ENCODE measurements at places on chromosomes 7 and 10.

DNA sequence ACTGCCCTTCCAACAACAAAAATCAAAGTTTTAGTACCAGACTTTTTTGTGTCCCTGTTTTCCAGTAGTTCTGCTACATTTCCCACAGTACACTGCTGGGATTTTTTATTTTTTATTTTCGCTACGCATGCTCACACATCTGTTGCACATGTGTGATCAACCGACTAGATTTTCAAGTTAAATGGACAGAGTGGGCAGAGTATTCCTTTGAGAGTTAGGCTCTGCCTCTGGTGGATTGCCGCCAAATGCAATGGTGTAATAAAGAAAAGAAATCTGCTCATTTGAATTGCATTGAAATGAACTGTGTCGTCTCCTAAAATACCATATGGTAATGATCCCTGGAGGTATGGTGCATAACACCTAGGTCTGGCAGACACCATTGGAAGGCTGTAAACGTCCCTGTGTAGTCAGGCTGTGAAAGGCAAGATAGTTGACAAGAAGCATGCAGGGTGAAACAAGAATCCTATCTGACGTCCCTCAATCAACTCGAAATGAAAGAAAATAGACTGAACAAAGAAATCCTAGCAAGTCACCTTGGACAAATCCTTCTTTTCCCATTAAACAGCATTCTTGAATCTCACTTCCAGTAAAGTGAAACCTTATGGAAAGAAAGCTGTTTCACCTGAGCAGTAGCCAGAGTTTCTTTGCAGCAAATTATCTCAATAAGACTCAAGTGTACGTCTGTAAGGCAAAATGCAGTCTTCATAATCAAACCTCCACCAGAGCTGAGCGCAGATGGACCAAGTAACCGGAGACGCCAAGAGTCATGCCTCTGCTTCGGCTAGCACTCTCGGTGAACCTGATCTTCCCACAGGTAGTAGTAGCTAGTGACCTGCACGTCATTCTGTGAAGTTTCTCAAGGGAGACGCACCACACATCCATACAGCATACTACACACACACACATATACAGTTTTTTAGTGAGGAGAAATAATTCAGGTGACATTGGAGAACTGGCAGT lies 357.3 kb downstream of the CRPPA start:
- no peaks in the 10 kb centered on the region for H3K36me3 ChIP-seq
- peaks cover 3% of the 10 kb centered on the region for H3K4me1 ChIP-seq
- H3K27ac ChIP-seq: no peak overlapping the region

DNA sequence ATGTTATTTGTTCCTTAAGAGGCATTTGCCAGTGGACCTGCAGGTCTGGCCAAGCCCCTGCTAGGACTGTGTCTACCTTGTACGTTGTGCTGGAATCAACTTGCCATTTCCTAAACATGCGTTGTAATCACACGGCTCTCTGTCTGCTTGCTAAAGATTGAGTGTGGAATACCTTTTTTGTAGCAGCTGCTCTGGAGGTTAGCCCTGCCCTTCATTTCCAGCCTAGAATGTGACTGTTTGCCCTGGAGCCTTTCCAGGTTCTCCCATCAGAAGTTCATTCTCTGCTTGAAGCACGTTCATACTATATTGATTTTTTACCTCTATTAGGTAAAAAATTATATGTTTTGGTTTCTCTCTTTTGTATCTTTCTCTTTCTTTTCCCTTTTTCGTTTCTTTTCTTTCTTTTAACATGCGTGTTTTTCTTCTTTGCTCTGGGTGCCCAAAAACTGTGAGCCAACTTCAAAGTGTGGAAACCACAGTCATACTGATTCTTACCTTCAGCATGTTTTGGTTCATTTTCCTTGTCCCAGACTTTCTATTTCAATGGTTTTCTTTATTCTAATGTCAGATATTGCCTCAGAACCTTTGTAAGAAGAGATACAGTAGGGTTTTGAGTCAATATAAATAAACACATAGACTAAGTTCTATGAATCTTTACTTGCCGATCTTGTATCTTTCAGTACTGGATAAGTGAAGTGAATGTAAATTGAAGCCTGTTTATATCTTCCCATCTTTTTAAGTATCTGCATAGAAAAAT lies 111.9 kb upstream of the RPA3 start:
- no peaks in the 10 kb centered on the region for H3K4me1 ChIP-seq
- H3K4me3 ChIP-seq: no peak overlapping the region
- H3K27me3 ChIP-seq: no peaks in the 10 kb centered on the region

DNA sequence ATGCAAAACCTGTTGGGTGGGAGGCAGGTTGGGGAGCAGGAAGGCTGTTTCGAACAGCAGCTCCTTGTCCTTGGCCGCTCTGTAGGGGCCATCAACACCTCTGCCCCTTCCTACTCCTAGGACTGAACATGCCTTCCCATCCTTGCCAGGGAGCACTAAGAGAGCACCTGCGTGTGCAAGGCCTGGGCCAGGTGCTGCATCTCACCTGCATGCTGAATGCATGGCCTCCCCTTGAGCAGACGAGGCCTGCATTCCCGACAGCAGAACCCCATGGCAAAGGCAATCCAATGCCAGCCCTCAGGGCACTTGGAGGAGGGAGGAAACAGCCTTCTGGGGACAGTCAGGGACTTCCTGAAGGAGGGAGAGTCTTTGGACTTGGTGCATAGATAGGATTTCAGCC lies 11.0 kb downstream of the VSIR start:
- H3K4me1 ChIP-seq: peaks cover 46% of the 10 kb centered on the region
- H3K4me3 ChIP-seq: no peak overlapping the region
- no peak overlapping the region for H3K27ac ChIP-seq
- DNase-seq: no peak

GRCh38 chr7:104328296-104328969 lies at the start of gene LHFPL3:
Gene LHFPL3 (plus strand): TSS chr7:104328603.
- H3K27me3 ChIP-seq: peaks cover 15% of the 10 kb centered on the region
- H3K36me3 ChIP-seq: no peaks in the 10 kb centered on the region
- no peak within 1 kb of the TSS for H3K4me3 ChIP-seq
- H3K4me1 ChIP-seq: peaks cover 12% of the 10 kb centered on the region

DNA sequence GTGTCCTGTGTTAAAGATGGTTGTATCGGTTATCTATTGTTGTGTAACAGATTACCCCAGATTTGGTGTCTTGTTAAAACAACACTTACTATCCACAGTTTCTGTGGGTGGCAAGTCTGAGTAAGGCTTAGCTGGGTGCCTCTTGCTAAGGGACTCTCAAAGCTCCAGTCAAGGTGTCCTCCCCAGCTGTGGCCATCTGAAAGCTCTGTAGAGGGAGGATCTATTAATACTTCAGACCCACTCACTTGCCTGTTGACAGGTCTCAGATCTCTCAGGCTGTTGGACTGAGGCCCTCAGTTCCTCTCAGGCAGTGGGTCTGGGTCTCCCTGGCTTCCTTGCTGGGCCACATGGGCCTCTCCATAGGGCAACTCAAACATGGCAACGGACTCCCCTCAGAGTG lies 19.6 kb downstream of the ARID5B start:
- H3K4me1 ChIP-seq: no peaks in the 10 kb centered on the region
- no peak for DNase-seq
- H3K4me3 ChIP-seq: no peak overlapping the region
- no peaks in the 10 kb centered on the region for H3K27me3 ChIP-seq
- no peak overlapping the region for H3K27ac ChIP-seq

- no peaks in the 10 kb centered on the region for H3K36me3 ChIP-seq
- H3K27ac ChIP-seq: no peak overlapping the region
- no peaks in the 10 kb centered on the region for H3K4me1 ChIP-seq
- H3K27me3 ChIP-seq: no peaks in the 10 kb centered on the region
- no peak overlapping the region for H3K4me3 ChIP-seq
Observed at GRCh38 chr10:99849536-99849935, 67.1 kb downstream of the ABCC2 start.

DNA sequence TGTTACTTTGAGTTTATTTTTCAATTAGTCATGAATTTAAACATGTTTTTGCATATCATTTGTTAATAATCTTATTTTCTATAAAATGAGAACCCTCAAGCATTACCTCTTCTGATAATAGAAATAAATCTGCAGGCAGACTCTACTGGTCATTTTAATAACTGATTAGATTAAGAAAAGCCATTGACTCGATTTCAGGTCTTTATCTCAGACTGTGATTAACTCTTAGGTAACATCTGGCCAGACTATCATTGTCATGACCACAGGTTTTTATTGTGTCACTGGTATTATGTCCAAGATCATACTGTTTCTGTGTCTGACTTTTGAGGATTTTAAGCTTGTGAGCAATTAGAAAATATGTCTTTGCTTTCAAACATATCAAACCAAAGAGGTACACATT lies 83.6 kb upstream of the SLC13A1 start:
- H3K27ac ChIP-seq: no peak overlapping the region
- no peaks in the 10 kb centered on the region for H3K4me1 ChIP-seq
- DNase-seq: no peak
- no peak overlapping the region for H3K4me3 ChIP-seq
- H3K36me3 ChIP-seq: no peaks in the 10 kb centered on the region

DNA sequence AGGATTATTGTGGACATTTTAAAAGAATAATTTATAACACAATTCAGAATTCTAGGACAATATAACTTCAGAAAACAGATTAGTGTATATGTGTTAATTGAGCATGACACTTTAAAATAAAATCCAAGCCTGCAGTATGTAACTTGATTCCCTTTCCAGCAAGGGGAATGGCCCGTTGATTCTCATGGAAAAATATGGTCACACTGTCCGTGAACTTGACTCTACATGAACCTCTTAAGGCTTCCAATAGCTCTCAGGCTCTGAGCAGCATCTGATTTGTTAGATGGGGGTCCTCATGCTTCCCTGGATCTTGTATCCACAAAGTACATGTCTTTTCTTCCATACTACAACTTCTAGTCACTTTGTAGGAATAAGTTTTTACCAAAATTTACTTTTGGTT lies 85.5 kb upstream of the AKR1E2 start:
- H3K27ac ChIP-seq: no peak overlapping the region
- H3K36me3 ChIP-seq: no peaks in the 10 kb centered on the region
- H3K4me1 ChIP-seq: no peaks in the 10 kb centered on the region
- no peaks in the 10 kb centered on the region for H3K27me3 ChIP-seq
- DNase-seq: no peak

DNA sequence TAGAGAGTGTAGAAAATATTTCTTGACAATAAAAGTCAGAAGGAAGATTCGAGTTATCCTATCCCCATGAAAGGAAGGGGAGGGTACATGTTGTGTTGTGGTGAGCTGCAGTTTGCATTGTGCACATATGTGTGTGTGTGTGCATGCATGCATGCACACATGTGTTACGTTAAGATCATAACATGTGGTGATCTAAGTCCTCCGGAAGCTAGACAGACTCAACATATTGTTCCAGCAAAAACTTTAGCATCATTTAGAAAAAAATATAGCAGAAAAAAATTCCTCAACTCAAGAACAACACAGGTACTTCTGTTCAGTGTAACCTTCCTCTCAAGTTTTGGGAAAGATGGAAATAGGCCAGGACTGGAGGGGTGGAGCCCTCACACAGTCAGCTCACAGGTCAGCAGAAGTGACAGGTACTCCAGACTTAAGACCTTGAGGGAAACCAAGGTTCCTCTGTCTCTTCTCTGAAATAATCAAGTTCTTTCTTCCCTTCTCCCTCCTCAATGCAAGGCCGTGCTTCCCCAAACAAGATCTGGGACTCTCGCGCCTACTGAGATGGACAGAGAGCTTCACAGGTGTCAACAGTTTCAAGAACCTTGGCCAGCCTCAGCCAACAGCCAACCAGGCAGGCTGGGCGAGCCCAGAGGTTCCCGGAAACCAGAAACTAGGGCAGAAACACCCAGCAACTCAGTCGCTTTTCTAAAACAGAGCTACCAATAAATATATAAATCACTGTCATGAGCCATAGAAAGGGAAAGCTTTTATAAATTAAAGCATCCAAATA lies 205.2 kb downstream of the FAM107B start:
- peaks cover 4% of the 10 kb centered on the region for H3K4me1 ChIP-seq
- H3K27me3 ChIP-seq: no peaks in the 10 kb centered on the region
- H3K27ac ChIP-seq: no peak overlapping the region

DNA sequence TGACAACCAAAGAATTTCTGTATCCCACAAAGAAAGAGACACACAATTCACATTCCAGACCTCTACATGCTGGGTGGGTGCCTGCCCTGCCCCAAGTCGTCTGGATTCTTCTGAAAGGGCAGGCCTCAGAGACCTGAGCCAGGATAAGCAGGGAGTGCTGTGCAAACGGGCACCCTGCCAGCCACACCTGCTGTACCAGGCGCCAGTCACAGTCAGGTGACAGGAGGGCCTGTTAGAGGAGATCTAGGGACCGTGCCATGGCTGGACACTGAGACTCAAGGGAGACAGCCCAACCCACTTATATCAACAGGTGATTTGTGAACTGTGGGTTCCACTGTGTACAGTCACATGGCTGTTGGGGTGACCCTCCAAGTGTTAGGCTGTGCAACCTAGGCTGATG lies 103.1 kb upstream of the AFAP1L2 start:
- H3K27me3 ChIP-seq: no peaks in the 10 kb centered on the region
- H3K4me3 ChIP-seq: no peak overlapping the region
- peak overlapping the region; percentile 99 for H3K27ac ChIP-seq
- no peaks in the 10 kb centered on the region for H3K36me3 ChIP-seq

- no peaks in the 10 kb centered on the region for H3K27me3 ChIP-seq
- H3K36me3 ChIP-seq: peaks cover 4% of the 10 kb centered on the region
- H3K4me3 ChIP-seq: no peak overlapping the region
- H3K27ac ChIP-seq: no peak overlapping the region
- H3K4me1 ChIP-seq: no peaks in the 10 kb centered on the region
- DNase-seq: no peak
Observed at GRCh38 chr10:30036341-30036740, 23.0 kb downstream of the JCAD start.

- H3K4me1 ChIP-seq: peaks cover 27% of the 10 kb centered on the region
- peak overlapping the region; percentile 84 for H3K27ac ChIP-seq
- no peaks in the 10 kb centered on the region for H3K27me3 ChIP-seq
- H3K36me3 ChIP-seq: no peaks in the 10 kb centered on the region
- H3K4me3 ChIP-seq: peak overlapping the region; percentile 21
Observed at GRCh38 chr10:69408318-69409175, 8.2 kb downstream of the TACR2 start.

DNA sequence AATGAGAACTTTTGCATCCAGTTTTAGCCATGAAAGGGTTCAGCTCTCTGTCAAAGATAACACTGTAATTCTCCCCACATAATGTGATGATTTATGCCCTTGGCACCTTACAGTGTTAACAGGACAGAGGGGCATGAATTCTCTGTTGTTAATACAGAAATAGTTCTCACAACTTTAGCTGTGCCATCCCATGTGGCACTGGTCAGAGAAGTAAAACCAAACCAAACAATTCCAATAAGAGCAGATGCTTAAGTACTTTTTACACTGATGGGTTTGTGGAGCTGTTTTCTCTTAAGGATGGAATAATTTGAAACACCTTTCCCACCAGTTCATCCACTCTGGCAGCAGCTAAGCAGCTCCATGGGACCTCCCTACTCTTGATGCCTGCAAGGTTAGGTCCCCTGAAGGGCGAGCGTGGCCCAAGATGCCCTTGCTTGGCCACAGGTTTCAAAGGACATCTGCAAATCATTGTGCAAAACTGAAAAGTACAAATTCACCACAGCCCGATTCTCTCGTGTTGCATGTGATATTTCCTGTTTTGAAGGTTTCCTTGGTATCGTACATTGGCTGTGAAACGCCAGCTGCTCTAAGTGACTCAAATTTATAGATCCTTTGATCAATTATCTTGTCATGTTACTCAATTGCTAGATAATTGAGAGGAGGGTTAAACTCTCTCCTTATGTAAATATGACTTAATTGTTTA lies 82.5 kb upstream of the CREB5 start:
- H3K27ac ChIP-seq: no peak overlapping the region
- H3K27me3 ChIP-seq: no peaks in the 10 kb centered on the region
- H3K4me3 ChIP-seq: no peak overlapping the region
- no peak for DNase-seq

- DNase-seq: no peak
- no peak overlapping the region for H3K4me3 ChIP-seq
- no peaks in the 10 kb centered on the region for H3K27me3 ChIP-seq
- no peak overlapping the region for H3K27ac ChIP-seq
- H3K4me1 ChIP-seq: no peaks in the 10 kb centered on the region
- peaks cover 74% of the 10 kb centered on the region for H3K36me3 ChIP-seq
Observed at GRCh38 chr10:5927306-5927705, 37.3 kb downstream of the FBH1 start.

Measured in thyroid gland (tissue), 4 donors.